ENCODE measurements at places on chromosomes 11 and 22.

DNA sequence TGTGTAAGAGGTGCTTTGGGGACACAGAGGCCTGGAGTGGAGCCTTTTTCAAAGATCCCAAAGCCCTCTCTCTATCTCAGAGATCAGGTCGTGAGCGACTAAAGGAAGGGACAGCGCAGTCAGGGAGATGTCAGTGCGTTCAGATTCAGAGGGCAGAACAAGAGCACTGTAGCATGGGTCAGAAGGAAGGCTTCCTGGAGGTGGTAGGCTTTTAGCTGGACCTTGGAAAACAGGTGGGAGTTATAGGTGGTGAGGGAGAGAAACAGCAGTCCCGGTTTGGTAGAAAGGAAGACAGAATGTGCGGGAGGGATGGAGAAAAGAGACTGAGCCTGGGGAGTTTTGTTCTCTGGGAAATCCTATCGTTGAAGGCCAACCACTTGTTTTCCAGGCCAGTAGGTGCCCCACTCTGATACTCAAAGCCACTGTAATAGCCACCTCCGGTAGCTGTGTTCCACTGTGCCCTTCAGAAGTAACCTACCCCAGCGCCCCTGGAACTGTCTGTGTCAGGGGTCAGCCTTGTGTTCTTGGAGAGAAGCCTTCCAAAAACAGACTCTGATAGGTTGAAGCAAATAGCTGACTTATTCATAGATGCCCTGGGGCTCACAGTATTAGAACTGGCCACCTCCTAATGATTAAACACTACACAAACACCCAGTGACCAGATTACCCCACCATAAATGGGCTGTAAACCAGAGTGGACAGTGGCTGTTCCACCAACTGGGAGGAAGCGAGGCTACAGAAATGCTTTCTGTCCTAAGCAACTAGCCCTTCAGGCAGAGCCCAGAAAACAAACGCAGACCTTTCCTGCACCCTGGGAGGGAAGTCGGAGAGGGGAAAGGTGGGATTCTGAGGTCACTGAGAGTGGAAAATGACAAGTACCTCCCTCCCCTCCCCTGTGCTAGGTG is 157.7 kb downstream of the DBX1 start:
- DNase-seq = no peak

DNA sequence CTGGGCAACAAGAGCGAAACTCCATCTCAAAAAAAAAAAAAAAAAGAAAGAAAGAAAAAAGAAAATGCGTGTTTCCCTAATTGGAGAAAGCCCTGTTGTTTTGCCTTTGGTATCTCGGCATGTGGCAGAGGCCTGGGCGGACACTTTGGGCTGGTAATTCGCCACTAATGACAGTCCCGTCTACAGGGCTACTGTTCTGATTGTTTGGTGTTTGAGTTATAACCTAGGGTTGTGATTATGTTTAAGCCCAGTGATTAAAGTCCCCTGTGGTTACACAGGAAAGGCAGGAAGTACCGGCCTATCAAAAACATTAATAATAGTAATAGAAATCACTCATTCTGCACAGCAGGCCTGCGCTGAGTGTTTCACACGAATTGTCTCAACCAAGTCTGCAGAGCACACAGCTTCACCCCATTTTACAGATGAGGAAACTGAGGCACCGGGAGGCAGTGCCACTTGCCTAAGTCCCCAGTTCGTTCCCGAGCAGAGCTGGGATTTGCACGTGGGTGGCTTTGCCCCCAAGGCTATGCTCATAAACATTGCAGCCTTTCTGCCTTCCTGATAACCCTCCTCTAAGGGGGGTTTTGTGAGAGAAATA is 39.1 kb upstream of the GRAMD4 start:
- no peak for DNase-seq

- peak; percentile 55 for DNase-seq
Observed at GRCh38 chr11:93591247-93591898, 48.2 kb upstream of the SMCO4 start.

GRCh38 chr11:119365071-119365591 is 16.4 kb downstream of the USP2 start:
- no peak for DNase-seq

DNA sequence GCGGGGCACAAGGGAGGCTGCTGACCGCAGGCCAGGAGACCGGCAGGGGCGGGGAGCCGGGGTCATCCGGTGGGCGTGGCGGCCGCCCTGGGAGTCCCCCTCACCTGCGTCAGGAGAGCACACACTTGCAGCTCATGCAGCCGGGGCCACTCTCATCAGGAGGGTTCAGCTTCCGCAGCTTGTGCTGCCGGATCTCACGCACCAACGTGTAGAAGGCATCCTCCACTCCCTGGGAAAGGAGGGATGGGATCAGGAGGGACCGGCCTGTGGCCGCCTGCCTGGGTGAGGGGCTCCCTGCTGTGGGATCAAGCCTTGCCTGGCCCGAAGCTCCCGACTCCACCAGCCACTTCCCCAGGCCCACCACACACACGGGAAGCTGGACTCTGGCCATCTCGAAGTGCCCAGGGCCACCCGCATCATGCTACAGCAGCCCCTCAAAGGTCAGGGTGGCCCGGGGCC is 2.8 kb downstream of the HRAS start:
- no peak for DNase-seq

DNA sequence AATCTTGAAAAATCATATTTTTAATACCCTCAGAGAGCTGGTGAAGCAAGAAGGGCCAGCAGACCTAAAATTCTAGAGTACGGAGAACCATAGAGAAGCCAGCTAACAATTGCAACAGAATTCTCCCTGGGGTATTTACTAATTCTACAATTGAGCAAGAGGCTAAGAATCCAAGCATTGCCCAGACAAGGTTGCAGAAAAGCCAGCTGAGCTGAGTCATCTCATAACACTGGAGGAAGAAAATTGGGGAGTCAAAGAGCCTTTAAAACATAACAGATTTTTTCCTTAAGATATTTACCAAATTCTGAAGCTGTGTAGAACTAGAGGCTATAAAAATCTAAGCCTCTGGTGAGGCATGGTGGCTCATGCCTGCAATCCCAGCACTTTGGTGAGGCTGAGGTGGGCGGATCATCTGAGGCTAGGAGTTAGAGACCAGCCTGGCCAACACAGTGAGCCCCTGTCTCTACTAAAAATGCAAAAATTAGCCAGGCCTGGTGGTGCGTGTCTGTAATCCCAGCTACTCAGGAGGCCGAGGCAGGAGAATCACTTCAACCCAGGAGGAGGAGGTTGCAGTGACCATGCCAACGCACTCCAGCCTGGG is 13.6 kb upstream of the TMEM216 start:
- peak; percentile 84 for DNase-seq

- DNase-seq = no peak
Observed at GRCh38 chr11:74927496-74927895, 21.4 kb downstream of the XRRA1 start.

GRCh38 chr11:45301537-45302246 is 15.6 kb upstream of the SYT13 start:
- no peak for DNase-seq

DNA sequence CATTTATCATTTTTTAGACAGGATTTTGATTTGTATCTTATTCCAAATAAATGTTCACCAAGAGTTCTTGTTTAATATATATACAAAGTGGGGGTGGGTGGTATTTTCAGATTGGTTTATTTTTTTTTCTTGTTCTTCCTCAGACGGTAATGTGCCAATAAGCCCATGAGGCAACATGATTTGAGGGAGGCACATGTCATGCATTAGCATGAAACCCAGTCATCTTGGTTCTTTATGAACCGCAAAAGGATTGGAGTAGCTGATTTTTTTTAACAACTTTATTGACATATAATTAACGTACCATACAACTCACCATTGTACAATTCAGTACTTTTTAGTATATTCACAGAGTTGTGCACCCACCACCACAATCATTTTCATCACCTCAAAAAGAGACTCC is 2.7 kb downstream of the BCL2L13 start:
- no peak for DNase-seq

DNA sequence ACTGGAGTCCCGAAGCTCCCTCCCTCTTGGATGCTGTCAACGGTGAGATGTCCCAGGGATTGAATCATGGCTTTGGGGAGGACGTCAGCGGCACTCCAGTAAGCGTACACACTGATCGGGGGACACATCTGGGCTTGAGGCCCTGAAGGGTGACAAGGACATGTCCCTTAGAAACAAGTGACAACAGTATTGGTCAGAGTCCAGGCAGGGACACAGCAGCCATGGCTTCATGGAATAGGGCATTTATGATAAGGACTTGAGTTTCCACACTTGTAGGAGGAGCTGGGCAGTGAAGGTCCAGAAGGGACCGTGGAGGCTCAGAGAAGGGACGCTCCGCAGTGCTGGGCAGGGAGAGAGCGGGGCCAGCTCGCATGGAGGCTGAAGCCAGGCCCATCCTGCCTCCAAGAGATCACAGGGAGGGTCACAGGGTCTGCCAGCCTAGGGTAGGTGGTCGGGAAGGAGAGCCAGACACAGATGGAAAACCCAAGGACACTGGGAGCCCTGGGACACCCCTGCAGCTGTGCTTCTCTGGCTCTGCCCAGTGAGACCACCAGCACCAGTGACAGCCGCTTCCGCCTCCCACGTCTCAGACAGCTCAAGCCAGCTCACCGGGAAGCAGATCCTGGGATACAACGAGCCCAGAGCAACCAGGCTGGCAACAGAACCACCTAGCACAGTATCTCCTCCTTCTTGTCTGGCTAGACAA is 22.9 kb upstream of the RFPL3 start:
- DNase-seq = no peak

DNA sequence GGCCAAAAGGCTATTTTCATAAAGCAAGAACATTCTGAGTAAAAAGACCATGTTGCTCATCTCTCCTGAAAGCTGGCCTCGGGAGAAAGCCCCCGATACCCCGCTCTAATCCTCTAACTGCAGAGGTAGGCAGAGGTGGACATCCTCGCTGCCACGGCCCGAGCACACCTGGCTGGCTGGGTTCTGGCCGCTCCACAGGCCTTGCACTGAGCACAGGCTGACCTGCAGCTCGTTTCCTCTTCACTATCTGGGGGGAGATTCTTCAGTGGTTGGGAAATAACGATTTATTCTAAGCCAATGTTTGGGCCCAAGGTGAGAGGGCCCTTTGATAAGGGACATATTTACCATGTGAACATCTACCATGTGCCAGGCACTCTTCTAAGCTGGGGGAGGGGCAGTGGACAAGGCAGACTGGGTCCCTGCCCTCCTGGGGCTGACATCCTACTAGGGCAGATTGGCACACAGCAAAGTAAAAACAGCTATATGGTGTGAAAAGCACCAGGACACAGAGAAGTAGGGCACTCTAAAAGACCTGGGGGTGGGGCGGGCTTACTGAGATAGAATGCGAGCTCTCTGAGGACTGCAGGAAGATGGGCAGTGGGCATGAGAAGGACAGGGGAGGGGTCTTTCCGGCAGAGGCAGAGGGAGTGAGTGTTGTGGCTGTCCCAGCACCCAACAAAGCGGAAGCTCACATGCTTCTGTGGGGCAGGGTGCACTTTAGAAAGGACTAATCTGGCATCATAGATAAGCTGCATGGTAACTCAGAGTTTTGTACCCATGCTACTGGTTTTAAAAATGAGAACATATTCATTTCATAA is 65.5 kb upstream of the ARFGAP3 start:
- DNase-seq = no peak

DNA sequence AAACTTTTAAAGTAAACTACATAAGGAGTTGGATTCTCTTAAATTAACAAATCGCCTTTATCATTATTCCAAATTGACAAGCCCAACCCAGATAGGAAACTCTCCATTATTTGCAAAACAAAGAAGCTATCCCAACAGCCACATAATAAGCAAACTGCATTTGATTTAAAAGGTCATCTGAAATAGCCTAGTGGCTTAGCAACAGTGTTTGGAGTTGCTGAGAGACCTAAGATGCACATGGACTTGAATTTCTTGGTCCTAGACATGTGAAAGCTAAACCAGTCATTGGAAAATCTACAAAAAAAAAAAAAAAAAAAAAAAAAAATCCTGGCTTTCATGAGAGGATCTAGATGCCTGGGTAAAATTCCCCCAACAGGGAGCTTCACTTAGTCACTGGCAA is 69.5 kb downstream of the PRCP start:
- no peak for DNase-seq
